ENCODE measurements at places on chromosomes 3 and 15.

GRCh38 chr15:30978328-30978727 lies 13.1 kb downstream of the MTMR10 start:
- no peak for DNase-seq

- no peak for DNase-seq
These were observed 18.7 kb upstream of the WNT5A start for GRCh38 chr3:55505776-55506175.

GRCh38 chr3:62636235-62636826 lies 238.9 kb downstream of the CADPS start:
- no peak for DNase-seq

GRCh38 chr3:154095832-154096421 lies 25.3 kb upstream of the ARHGEF26 start:
- DNase-seq, result peak; percentile 14

DNA sequence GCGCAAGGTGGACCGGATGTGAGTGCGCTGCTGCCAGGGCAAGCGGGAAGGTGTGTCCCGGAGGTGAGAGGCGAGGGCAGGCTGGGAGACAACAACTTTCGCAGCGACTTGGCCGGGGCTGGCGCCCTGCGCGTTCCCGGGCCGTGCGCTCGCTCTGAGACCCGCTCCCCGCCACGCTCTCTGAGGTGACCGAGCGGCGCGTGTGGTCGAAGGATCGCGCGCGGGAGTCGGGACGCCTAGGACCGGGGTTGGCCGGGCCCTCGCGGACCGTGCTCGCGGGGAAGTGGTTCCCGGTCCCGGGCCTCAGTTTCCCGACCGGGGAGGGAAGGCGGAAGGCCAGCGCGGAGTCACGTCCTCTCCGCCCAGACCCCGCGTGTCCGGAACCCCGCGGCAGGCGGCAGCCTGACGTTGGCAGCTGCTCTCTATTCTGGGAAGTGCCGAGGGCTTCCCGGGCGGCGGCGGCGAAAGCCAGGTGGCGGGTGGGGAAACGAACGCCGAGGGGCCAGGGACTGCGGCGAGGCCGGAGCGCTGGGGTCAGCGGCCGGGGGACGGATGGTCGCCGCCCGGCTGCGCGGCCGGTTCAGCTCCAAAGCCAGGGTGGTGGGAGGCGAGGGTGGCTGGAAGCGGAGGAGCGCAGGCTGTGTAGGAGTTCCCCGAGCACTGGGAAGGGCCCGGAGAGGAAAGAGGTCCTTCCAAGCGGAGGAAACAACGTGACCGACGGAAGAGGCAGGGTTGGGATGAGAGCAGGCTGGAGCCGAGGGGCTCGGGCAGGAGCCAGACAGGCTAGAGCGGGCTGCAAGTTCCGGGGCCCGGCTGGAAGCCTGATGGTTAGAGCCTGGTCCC lies 1.0 kb upstream of the IGF2BP2 start:
- DNase-seq, result no peak

GRCh38 chr3:61573441-61573840 lies 12.1 kb downstream of the PTPRG start:
- no peak for DNase-seq

DNA sequence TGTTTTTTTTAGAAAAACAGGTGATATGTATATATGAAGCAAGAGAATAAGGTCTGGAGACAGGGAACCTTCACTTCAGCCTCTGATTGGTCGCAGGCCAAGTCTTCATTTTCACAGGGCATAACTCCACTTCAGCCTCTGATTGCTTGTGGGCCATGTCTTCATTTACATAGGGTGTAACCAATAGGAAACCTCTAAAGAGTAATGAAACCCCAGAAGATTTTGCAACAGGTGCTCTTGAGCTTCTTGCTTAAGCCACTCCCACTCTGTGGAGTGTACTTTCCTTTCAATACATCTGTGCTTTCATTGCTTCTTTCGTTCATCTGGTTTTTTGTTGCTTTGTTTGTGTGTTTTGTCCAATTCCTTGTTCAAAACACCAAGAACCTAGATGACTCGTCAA lies 22.6 kb upstream of the SCG3 start:
- no peak for DNase-seq

DNA sequence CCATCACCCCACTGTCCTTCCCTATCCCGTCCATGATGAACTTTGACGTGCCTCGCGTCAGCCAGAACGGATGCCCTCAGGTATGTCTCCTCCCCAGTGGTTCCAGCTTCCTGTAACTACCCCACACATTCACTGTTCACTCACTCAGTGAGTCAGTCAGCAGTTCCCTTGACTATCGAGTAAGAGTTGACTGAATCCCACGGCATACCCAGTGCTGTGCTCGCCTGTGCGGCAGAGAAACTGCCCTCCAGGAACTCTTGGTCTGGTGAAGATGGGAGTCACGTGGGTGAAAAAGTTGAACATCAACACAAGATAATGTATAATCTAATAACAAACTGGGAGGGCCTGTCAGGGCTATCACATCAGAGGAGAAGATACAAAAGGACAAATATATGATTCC lies 36.7 kb downstream of the CCDC33 start:
- no peak for DNase-seq

- no peak for DNase-seq
These were observed 150.3 kb downstream of the NUP210 start for GRCh38 chr3:13269711-13270378.

GRCh38 chr3:162391301-162391700 lies 894.7 kb downstream of the OTOL1 start:
- DNase-seq, result peak; percentile 4

GRCh38 chr15:95538693-95539092 lies 791.8 kb upstream of the NR2F2 start:
- no peak for DNase-seq

GRCh38 chr15:27218426-27218825 lies 247.4 kb downstream of the GABRG3 start:
- no peak for DNase-seq

- no peak for DNase-seq
These were observed 29.3 kb upstream of the CPNE4 start for GRCh38 chr3:132064114-132064513.

GRCh38 chr15:58383876-58384275 lies 47.9 kb upstream of the LIPC start:
- DNase-seq, result no peak

Measured in AG04449 (cell line).